Bronchial smooth muscle cell (primary cell): ENCODE measurements at places on chromosomes 3 and 15. TPM values are rescaled to one million over a fixed set of nuclear protein-coding genes. Genes with fewer than 3 reads are reported as not detected.

PRICKLE2 gene
- total RNA-seq, result 24.9 and 34.5 TPM in 2 replicates

FGD5 gene
- total RNA-seq, result 0.16 TPM in 1 of 2 replicates, not detected in the other

RTP3 gene
- total RNA-seq, result not detected in 2 replicates

UBA7 gene
- 53.9 and 64.4 TPM in 2 replicates for total RNA-seq

CD200R1 gene
- 0.09 and 0.16 TPM in 2 replicates for total RNA-seq

RAB6B gene
- total RNA-seq, result 0.16 and 0.52 TPM in 2 replicates

SFMBT1 gene
- 2.5 and 3.5 TPM in 2 replicates for total RNA-seq

RETNLB gene
- not detected in 2 replicates for total RNA-seq

PGBD4 gene
- 1.8 and 1.9 TPM in 2 replicates for total RNA-seq

GOLGA8R gene
- 2.7 TPM in 2 replicates for total RNA-seq

COL8A1 gene
- 18.3 and 35.9 TPM in 2 replicates for total RNA-seq

ADAMTS17 gene
- 0.09 TPM in 1 of 2 replicates, not detected in the other for total RNA-seq

FOXB1 gene
- not detected in 2 replicates for total RNA-seq

GNAT1 gene
- not detected in 2 replicates for total RNA-seq

SERINC4 gene
- total RNA-seq, result not detected in 2 replicates

ZNF502 gene
- total RNA-seq, result 1.7 and 4.6 TPM in 2 replicates

GNB4 gene
- 42.7 and 46.7 TPM in 2 replicates for total RNA-seq

CRELD1 gene
- total RNA-seq, result 20.0 and 45.3 TPM in 2 replicates

WDR5B gene
- 3.7 and 5.0 TPM in 2 replicates for total RNA-seq

PAQR5 gene
- 2.8 and 2.9 TPM in 2 replicates for total RNA-seq

TMEM108 gene
- total RNA-seq, result not detected in 2 replicates

FOXL2 gene
- under 0.01 TPM in 1 of 2 replicates, not detected in the other for total RNA-seq

RTP4 gene
- 3.0 and 4.1 TPM in 2 replicates for total RNA-seq

TMOD3 gene
- 26.9 and 37.0 TPM in 2 replicates for total RNA-seq

GDPGP1 gene
- 4.6 and 5.8 TPM in 2 replicates for total RNA-seq

FSIP1 gene
- total RNA-seq, result 1.5 and 2.5 TPM in 2 replicates

TTLL13 gene
- 0.09 and 0.16 TPM in 2 replicates for total RNA-seq

BLM gene
- total RNA-seq, result 0.60 and 1.1 TPM in 2 replicates

TRAT1 gene
- not detected in 2 replicates for total RNA-seq

PLCB2 gene
- under 0.01 and 0.16 TPM in 2 replicates for total RNA-seq

ITIH3 gene
- total RNA-seq, result not detected in 2 replicates

CHST13 gene
- total RNA-seq, result not detected in 2 replicates

CCDC191 gene
- 1.7 and 2.7 TPM in 2 replicates for total RNA-seq

EPHA3 gene
- 0.09 and 0.16 TPM in 2 replicates for total RNA-seq

UPK1B gene
- under 0.01 TPM in 1 of 2 replicates, not detected in the other for total RNA-seq

UBE3A gene
- 55.8 and 57.6 TPM in 2 replicates for total RNA-seq

INSYN1 gene
- total RNA-seq, result 0.32 and 2.5 TPM in 2 replicates

SHC4 gene
- 4.2 and 5.0 TPM in 2 replicates for total RNA-seq

SPINT1 gene
- total RNA-seq, result 0.09 and 0.32 TPM in 2 replicates

STRC gene
- total RNA-seq, result 0.09 and 0.16 TPM in 2 replicates

PLA2G4F gene
- under 0.01 TPM in 1 of 2 replicates, not detected in the other for total RNA-seq

PFN2 gene
- total RNA-seq, result 248 and 272 TPM in 2 replicates

SLC28A2 gene
- total RNA-seq, result not detected in 2 replicates

SLC41A3 gene
- total RNA-seq, result 38.9 and 51.8 TPM in 2 replicates

CFAP91 gene
- 0.34 and 0.47 TPM in 2 replicates for total RNA-seq

CCR8 gene
- not detected in 2 replicates for total RNA-seq

VWA5B2 gene
- total RNA-seq, result not detected in 2 replicates

ZBTB47 gene
- 24.4 and 45.8 TPM in 2 replicates for total RNA-seq
